ENCODE measurements at places on chromosomes 5 and 9.

DNA sequence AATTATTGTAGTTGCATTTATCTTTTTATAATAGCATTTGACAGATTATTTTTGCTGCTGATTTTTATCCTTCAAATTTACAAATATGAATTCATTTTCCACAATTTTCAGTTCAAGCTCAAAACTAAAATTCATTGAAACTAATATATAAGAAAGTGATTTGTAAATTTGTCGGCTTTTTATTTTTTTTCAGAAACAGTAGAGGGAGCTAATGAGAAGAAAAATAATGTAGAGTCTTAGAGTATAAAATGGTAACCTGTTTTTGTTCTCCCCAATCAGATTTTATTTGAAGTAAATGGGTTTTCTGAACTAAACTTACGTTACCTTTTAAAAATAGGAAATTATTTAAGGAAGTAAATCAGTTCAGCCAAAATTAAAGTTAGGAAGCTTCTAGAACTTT is 19.2 kb downstream of the PRRC1 start:
- no peak for DNase-seq

- DNase-seq, result no peak
These were observed at the start of gene POU5F2 for GRCh38 chr5:93741136-93741811. TSS of gene POU5F2 (minus strand) at chr5:93741600. CDS start at chr5:93741563, 37 bp downstream.

- no peak for DNase-seq
These were observed 26.5 kb downstream of the UBE2R2 start for GRCh38 chr9:33843312-33843961.

DNA sequence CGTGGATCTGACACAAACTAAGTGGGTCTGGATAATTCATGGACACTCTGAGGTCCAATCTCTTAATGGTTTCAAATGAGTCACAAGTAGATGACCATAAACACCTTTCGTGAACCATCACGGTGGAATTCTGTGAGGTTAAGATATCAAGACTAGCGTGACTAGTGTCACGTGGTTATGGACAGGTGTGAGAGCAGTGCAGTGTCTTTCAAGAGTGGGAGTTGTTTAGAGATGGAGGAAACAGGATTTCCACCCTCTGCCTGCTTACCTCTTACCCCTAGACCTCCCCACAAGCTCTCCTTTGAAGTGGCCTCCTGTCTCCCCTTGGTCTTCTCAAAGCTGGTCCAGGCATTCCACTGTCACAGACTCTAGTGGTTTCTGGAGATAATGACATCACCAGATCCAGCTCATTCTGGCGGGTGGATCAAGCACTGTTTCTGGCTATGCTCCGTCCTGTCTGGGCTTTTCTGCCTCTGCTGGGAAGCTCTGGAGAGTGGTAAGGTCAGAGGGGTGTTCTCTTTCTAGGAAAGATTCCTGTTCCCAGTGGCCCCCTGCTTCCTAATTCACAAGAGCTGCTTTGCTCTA is 20.0 kb upstream of the ZNF782 start:
- no peak for DNase-seq

- DNase-seq, result no peak
These were observed 59.1 kb downstream of the PSMB7 start for GRCh38 chr9:124355941-124356744.

- DNase-seq, result no peak
These were observed 25.2 kb upstream of the BARHL1 start for GRCh38 chr9:132557159-132557558.

- no peak for DNase-seq
These were observed 261.4 kb upstream of the KLF4 start for GRCh38 chr9:107750741-107751566.

GRCh38 chr9:130988905-130989304 is 20.1 kb upstream of the LAMC3 start:
- DNase-seq, result no peak

DNA sequence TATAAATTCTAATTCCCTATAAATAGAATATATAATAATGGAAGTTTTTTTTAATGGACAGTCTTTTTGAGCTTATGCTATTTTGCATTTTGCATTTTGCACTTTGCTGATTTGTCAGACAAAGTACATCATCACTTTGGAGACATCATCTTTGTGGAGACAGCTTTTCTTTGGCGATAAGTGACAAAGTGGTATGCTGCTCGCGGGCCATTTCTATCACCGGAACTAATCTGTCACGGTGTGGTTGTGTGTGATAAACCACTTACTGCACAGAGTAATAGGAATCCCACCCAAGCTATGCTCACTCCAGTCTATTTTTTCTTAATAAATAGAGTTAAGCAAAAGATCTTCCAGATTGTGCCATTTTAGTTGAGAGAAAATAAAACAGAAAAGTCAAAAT is 133.1 kb downstream of the MACIR start:
- no peak for DNase-seq

DNA sequence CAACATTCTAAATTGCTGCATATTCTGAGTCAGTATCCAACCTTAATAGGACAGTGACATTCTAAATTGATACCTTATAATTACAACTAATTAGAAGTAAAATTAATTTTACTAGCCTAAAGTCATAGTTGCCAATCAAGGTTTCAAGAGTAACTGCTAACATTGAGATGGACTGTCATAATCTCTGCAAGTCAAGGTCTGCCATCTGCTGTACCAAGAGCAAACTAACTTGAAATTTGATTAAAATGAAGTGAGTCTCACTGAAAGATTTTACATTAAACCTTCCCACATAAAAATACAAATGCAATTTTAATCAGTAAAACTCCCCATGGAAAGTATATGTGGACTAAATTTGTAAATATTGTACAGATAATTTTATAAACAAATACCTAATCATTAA is 235.3 kb downstream of the PRDM9 start:
- DNase-seq, result no peak

DNA sequence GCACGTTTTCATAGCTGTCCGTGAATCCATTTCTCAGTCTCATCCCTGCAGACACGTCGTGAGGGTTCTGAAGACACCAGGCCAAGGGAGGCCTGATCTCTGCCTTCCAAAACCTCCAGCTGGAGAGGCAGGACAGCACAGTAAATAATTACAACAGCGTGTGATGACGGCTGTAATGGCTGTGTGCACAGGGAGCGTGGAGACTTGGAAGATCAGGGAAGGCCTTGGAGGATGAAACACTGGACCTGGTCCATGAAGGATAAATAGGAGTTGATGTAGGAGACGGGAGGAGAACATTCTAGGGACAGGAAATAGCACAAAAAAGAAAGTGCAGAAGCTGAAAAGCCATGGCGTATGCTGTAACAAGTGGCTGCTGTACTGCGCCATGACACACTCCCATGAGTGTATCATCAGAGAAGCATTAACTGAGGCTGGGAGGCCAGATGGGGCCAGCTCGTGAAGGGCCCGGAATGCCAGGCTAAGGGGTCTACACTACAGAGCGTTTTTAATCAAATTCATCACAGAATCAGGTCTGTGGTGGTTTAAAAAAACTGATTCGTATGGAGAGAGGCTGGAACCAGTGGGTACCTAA is 97.2 kb downstream of the CRB2 start:
- no peak for DNase-seq

DNA sequence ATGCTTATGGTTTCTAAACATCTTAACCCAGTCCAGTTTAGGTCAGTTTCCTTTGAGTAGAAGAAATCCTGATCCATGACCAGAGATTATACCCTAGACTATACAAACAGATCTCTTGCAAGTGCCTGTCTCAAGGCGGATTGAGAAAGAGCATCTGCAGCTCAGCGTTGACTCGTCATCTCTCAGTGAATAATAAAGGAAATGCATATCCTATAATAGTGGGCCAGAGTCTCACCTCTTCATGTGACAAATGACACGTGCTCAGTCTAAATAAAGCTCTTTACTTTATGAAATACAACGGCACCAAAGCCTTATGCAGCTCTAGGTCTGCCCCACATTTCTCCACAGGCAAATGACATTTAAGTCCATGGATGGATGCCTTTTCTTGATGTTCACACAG is 179.4 kb upstream of the NR3C1 start:
- no peak for DNase-seq

DNA sequence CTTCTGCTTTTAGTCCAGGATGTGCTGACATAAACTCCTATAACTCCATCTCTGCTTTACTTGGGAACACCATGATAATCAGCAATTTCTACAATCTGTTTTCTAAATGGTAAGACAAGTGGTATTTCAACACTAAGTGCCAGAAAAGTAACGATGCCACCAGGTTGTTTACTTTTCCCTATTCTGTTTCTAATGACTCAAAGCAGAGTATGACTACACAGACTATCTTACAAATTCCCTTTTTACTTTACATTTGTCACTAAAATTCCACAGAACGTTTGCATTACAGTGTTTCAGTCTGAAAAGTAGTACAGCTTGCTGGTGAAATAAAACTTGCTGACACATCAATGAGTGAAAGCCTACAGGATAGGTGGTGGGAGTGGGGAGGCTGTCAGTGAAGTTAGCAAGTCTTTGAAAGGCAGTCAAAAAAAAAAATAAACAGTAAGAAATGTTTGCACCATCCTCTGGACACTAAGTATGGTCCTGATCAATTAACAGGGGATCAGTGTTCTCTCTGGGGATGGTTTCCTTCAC is 186.5 kb downstream of the LURAP1L start:
- DNase-seq, result no peak

GRCh38 chr5:103313056-103313455 is 54.5 kb downstream of the MACIR start:
- DNase-seq, result no peak

- no peak for DNase-seq
These were observed 237.9 kb downstream of the NSG2 start for GRCh38 chr5:174283211-174284005.

GRCh38 chr5:59099270-59099994 is 516.6 kb downstream of the RAB3C start:
- DNase-seq, result no peak

DNA sequence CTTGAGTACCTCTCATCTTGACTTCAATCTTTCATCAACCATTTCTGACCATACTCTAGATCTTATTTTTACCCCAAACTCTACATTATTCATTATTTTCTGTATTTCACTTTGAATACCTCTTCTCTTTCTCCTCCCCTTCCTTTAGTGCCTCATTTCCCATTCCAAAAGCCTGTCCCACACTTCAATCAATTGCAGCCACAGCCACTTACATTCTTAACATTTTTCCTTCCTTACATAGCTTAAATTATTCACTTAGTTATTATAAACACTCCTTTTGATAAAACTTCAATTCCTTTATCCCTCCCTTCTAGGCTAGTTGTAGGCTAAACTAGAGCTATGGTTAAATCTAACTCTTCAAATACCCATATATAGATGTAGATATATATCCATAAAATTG is 344.0 kb downstream of the PRR16 start:
- DNase-seq, result no peak

DNA sequence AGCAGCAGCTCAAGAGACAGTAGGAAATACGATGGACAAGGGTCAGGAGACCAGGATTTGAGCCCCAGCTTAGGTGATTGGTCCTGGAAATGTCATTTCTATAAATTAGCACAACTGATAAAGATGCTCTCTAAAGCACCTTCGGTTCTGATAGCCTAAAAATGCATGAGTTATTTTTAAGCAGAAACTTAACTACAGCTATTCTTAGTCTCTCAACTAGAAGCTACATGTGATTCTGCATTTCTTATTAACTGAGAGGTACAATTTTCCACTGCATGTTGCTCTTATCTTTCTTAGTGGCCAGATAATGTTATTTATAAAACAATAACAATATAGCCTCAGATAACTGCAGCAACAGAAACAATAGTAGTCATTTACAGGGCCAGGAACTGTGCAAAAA is 136.4 kb downstream of the GRIA1 start:
- no peak for DNase-seq

DNA sequence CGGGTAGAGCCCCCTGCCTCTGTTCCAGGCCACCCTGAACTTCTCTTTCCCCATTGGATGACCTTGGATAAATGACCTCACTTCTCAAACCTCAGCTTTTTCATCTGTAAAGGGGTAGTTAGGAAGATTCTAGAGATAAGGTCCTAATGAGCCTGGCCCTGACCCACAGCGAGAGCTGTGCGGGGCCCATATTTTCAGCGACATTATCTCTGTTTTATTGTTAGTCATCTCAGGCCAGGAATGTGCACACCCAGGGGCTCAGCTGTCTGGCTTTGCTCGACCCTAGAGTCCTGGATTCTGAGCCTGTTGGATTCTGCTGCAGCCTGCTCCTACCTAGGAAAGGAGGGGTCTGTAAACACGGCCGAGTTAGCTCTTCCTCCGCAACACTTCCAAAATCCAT is 81.2 kb upstream of the LMX1B start:
- no peak for DNase-seq
